ENCODE measurements at places on chromosomes 4 and X.

DNA sequence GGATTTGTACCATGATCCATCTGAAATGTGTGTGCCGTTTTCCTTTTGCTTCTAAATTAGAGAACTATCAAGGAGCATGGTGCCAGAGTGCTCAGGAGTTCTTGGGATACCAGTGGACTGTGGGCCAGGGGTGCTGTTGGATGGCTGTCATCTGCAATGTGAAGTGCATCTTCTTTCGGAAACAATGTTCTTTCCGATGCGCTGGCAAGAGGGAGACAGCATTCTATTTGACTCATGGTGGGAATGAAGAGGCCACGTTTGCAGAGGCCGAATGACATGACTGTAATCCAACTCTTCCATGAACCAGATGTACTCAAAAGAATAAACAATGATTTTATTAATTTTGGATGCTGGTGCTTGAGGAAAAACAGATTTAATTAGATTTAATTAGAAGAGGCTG lies 45.5 kb downstream of the SORCS2 start:
- no peak for DNase-seq

- no peak for DNase-seq
Measured at GRCh38 chr4:183398298-183399125, 45.9 kb upstream of the CDKN2AIP start.

GRCh38 chrX:18017411-18017810 lies 156.3 kb upstream of the RAI2 start:
- DNase-seq, result no peak

GRCh38 chr4:98512918-98513317 lies 145.5 kb downstream of the TSPAN5 start:
- DNase-seq, result no peak

GRCh38 chr4:112759313-112759712 lies 122.4 kb downstream of the LARP7 start:
- no peak for DNase-seq

DNA sequence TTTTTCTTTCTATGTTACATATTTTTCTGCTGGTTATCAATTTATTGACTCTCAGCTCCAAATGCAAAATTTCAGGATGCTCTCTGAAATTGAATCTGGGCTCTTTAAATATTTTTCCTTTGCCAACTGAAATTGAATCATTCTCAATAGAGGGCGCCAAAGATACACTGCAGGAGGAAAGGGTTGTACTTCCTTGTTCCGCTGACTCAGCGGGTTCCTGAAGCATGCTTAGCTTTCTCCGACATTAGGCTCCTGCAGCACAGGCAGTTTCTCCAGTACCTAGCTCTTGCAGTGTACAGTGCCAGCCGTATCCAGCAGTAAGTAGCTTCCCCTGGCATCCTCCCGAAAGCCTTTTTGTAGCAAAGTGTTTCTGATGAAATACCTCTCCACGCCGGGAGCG lies 28.8 kb upstream of the CFAP47 start:
- no peak for DNase-seq

DNA sequence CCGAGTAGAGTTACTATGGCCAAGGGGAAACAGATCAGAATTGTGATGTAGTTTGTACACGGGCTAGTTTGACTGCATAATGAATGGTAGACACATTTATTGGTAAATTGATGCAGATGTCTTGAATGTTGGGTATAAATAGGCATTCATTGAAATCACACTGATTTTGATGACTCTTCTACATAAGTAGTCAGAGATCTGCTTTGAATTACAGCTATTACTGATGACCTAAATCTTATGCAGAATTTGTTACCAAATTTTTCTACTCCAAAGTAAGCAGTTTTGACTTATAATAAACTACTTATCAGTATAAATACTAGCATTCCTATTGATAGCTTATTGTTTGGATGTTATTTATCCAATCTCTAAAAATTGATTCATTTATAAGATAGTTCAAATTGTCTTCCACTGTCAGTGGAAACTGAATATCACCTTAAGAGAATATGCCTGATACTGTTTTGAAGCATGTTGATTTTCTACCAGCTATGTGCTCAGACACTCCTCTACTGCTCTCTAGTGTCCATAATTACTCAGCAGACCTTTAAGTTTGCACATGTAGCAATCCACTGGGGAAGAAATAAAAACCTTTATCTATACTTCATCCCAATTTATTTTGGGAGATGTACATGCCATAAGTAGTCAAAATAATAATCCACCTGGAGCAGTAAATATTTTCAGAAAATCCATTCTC lies 120.3 kb downstream of the RASL11B start:
- DNase-seq, result peak; percentile 87

GRCh38 chrX:6225288-6225910 lies 3.3 kb downstream of the NLGN4X start:
- peak; percentile 76 for DNase-seq

DNA sequence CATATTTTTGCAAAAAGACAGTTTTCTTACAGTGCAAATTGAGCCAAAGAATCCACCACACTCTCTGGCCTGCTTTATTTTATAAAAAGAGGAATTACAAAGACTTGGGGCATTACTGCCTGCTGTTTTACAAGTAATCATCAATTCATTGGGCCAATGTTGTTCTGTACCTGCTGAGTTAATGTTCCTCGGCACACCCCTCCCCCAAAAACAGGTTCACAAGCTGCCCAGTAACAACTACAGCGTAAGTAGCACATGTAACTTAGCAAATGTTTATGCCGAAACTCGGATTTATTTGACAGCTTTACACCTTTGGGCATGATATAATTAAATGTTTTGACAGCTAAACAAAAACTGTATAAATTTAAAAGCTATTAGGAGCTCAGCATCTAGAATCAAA lies 214.6 kb upstream of the MAB21L2 start:
- DNase-seq, result no peak

DNA sequence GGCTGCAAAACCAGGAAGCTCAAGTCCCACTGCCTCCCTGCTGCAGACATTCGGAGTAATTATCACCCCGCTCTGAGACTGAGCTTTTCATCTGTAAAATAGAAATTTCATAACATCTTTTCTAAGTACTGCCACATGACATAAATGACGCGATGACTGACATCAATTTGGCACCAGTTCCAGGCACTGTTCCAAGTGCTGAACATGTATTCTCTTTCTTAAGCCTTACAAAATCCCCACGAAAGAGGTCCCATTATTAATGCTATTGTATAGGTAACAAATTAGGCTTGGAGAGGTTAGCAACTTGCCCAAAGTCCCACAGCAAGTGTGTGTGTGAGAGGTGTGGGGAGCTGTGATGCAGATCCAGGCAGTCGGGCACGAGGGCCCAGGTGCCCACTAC lies 56.4 kb downstream of the SLC2A9 start:
- DNase-seq, result no peak

DNA sequence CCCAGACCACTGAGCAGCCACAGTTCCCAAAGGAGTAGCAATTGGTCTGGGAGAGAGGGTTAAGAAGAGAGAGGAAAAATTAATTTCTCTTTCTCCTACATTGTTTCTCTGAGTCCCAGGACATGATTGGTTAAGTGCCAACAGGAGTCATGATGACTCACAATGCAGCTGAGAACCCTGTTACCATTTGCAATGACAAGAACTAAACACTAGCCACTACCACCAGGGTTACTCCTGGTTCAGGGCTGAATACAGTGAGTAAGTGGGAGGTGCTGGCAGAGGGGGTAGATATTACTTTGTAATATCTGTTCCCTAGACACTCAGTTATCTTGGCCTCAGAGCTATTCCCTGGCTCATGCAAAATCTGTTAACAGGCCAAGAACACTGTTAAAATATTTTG lies 18.0 kb downstream of the ETDC start:
- DNase-seq, result no peak

GRCh38 chr4:154078504-154079350 lies 289.8 kb upstream of the SFRP2 start:
- no peak for DNase-seq

DNA sequence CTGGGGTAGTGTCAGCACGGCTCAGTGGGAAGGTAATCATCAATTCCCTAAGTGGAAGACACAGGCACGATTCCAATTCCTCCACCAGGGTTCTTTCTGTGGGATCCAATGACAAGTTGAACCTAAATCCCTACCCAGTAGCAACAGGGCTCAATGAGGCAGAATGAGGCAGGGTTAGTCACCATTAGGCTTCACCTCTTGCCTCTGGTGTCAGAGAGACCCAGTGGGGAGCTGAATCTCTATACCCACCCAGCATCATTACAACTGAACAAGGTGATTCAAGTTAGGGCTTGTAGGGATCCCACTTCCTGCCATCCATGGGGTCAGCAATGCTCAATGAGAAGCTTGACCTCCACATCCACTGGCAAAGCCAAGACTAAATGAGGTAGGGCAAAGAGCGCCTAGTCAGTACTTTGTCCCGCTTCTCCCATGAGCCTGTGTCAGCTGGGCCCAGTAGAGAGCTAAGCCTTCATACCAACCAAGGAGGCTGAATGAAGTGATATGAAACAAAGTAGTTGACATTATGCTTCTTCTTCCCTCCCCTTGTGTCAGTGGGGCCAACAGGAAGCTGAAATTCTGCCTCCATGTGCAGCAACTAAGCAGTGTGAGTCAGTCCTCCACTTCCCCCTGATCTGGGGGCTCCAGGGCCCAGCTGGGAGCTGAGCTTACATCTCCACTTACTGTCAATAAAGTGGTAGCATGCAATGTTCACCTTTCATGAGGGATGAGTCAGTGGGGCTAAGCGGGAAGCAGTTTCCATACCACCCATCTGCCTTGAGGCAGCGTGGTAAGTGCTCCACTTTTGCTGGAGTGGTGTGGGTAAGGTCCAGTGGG lies 36.4 kb upstream of the RBM41 start:
- no peak for DNase-seq

- DNase-seq, result no peak
Measured at GRCh38 chr4:53620956-53621355, 29.7 kb upstream of the LNX1 start.
